Frontal cortex (tissue), 4 donors: ENCODE measurements at places on chromosomes 3 and 15. TPM values are rescaled to one million over a fixed set of nuclear protein-coding genes. Genes with fewer than 3 reads are reported as not detected.

The NME9 gene
- 1.6 TPM for total RNA-seq

The UQCRC1 gene
- total RNA-seq, result 149 TPM

The SERINC4 gene
- 0.41 TPM for total RNA-seq

The EFL1 gene
- total RNA-seq, result 34.6 TPM

The OR5H6 gene
- not detected for total RNA-seq

The HESX1 gene
- not detected for total RNA-seq
